ENCODE measurements at places on chromosomes 3 and 15.

DNA sequence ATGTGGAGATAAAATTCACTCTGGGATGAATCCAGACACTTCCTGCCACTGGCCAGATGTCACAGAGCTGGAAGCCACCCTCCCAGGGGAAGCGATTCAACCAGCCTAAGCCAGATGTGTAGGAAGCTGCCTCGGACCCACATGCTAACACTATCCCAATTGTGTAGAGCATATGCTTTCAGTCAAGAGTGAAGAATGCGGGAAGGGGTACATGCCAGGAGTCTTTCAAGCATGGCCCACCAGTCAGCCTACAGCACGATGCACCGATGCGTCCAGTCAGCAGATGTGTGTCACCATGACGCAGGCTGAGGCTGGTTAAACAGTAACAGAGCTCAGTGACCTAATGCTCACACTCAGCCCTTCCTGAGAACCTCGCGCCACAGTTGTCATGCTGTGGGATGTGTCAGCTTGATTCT is 38.8 kb upstream of the BNC1 start:
- DNase-seq: no peak

- no peak for DNase-seq
Measured at GRCh38 chr15:65101411-65101890, 13.5 kb downstream of the UBAP1L start.

GRCh38 chr3:127717357-127718244 is 44.8 kb downstream of the ABTB1 start:
- DNase-seq: no peak

- no peak for DNase-seq
Measured at GRCh38 chr3:123586968-123587367, 2.1 kb upstream of the HACD2 start.

DNA sequence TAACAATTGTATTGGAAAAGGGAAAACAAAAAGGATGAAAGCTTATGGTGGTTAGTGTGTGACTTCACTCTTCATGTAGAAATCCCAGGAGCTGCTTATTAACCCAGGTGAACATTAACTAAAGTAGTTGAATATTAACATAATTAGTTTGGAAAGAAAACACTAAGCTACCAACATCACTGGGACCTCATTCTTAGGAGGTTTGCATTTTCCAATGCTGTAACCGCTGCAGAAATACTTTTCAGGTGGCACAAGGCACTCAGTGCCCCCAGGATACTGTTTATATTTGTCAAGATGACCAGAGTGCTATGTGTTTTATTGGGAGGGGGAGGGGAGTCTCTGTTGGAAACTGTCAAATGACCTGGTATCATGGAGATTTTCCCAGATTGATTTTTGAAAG is 25.9 kb upstream of the VILL start:
- no peak for DNase-seq

DNA sequence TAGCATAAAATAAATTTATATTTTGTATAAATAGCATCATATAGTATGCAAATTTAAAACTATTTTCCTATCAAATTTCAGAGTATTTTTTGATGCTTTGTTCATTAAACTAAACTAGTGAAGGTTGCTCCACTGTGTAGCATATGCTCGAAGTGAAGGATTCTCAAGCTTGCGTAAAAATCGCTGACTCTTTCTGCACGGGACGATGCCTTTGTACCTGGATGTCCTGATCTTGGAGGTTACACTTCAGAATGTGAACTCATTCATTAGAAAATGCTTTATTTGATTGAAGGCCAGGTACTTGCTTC is 305.0 kb downstream of the WDR72 start:
- no peak for DNase-seq

- DNase-seq: no peak
Measured at GRCh38 chr3:101042996-101043686, 49.9 kb upstream of the ABI3BP start.

GRCh38 chr15:101100118-101100517 is 151.7 kb downstream of the CHSY1 start:
- no peak for DNase-seq

All from SIG-M5 (cell line).